ENCODE measurements at places on chromosomes 1 and 21. TPM values are rescaled to one million over a fixed set of nuclear protein-coding genes. Genes with fewer than 3 reads are reported as not detected.

DNA sequence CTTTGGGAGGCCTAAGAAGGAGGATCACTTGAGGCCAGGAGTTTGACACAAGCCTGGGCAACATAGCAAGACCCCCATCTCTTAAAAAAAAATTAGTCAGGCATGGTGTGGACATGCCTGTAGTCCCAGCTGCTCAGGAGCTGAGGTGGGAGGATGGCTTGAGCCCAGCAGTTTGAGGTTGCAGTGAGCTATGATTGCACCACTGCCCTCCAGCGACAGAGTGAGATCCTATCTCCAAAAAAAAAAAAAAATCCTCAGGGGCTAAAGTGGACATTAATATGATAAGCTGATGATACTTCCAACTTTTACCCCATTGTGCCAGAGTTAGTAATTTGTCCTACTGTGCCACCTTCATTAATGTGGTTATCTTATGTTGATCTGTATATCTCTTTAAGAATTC, 327.8 kb upstream of the FMN2 start:
- H3K27me3 ChIP-seq = no peaks in the 10 kb centered on the region
- no peaks in the 10 kb centered on the region for H3K4me1 ChIP-seq
- DNase-seq = no peak
- H3K36me3 ChIP-seq = no peaks in the 10 kb centered on the region

LY9 gene
- total RNA-seq = 141 TPM

- H3K4me3 ChIP-seq = no peak overlapping the region
- H3K36me3 ChIP-seq = peaks cover 5% of the 10 kb centered on the region
- no peaks in the 10 kb centered on the region for H3K4me1 ChIP-seq
Observed at GRCh38 chr1:160486453-160486852, 36.6 kb downstream of the SLAMF6 start.

DNA sequence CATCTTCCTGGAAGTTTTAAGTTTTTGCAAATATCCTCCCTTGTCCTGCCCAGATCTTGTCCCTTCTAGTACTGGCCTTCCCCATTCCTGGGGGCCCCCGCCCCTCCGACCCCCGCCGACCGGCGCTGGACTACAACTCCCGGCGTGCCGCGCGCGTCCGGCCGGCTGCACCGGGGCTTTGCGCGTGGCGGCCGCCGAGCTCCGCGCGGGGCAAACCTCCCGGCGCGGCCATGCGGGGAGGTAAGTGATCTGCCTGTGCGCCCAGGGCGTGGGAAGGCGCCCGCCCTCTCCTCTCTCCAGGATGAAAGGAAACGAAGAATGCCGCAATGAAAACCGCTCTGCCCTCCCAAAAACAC, 3.2 kb upstream of the SAMD13 start:
- no peaks in the 10 kb centered on the region for H3K36me3 ChIP-seq
- peak overlapping the region; percentile 69 for H3K27ac ChIP-seq
- peak overlapping the region; percentile 92 for H3K4me3 ChIP-seq
- H3K27me3 ChIP-seq = no peaks in the 10 kb centered on the region
- peaks cover 25% of the 10 kb centered on the region for H3K4me1 ChIP-seq

- H3K4me3 ChIP-seq = no peak overlapping the region
- no peak for DNase-seq
- H3K4me1 ChIP-seq = peaks cover 18% of the 10 kb centered on the region
Observed at GRCh38 chr1:158251163-158251562, 3.1 kb upstream of the CD1A start.

MCOLN2 gene
- 35.7 TPM for total RNA-seq

- H3K27me3 ChIP-seq = no peaks in the 10 kb centered on the region
- H3K4me1 ChIP-seq = no peaks in the 10 kb centered on the region
- H3K4me3 ChIP-seq = no peak overlapping the region
- no peaks in the 10 kb centered on the region for H3K36me3 ChIP-seq
Observed at GRCh38 chr1:43238085-43238484, 31.7 kb upstream of the TMEM125 start.

DNA sequence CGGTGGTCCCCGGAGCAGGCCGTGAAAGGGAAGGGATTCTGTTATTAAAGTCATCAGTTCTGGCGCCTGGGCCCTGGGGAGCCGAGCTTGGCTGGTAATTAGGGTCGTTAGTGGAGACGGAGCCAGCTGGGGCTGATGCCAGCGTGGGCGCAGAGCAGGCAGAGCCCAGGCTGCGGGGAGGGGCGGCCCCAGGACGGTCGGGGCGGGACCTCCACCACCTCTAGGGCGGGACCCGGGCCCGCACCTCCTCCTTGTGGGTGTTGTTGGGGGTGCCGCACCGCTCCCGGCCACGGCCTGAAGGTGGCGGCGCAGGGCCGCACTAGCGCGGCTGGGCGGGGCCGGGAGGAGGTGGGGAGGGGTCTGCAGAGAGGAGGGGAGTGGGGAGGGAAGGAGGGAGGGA, 470.6 kb downstream of the PTPRU start:
- DNase-seq = no peak
- no peaks in the 10 kb centered on the region for H3K27me3 ChIP-seq
- no peaks in the 10 kb centered on the region for H3K4me1 ChIP-seq
- H3K36me3 ChIP-seq = no peaks in the 10 kb centered on the region

- no peak overlapping the region for H3K4me3 ChIP-seq
- H3K27me3 ChIP-seq = no peaks in the 10 kb centered on the region
- H3K4me1 ChIP-seq = no peaks in the 10 kb centered on the region
Observed at GRCh38 chr21:32207406-32207716, 71.5 kb downstream of the MIS18A start.

Data from naive thymus-derived CD4-positive, alpha-beta T cell (primary cell).